Ureter (tissue), 1 donor: ENCODE measurements at places on chromosomes 16 and 17.

- DNase-seq, result no peak
These were observed 36.3 kb downstream of the MARF1 start for GRCh38 chr16:15606518-15607220.

DNA sequence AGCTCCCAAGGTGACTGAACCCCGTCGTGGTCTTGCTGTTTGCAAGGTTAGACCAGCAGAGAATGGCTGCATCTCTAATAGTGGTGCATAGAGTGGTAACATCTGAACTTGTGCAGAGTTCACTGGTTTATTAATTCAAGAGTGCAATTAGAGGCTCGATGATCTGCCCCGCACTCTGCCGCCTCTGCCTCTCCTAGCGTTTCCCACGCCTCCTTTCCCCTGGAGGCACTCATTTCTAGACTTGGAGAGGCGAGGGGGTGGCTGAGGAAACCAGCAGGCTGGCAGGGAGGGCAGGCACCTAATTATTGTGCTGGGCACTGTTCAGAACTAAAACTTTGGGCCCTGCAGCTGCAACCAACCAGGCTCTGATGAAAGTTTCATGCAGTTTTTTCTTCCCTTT lies 363.5 kb upstream of the EEF2KMT start:
- no peak for DNase-seq

DNA sequence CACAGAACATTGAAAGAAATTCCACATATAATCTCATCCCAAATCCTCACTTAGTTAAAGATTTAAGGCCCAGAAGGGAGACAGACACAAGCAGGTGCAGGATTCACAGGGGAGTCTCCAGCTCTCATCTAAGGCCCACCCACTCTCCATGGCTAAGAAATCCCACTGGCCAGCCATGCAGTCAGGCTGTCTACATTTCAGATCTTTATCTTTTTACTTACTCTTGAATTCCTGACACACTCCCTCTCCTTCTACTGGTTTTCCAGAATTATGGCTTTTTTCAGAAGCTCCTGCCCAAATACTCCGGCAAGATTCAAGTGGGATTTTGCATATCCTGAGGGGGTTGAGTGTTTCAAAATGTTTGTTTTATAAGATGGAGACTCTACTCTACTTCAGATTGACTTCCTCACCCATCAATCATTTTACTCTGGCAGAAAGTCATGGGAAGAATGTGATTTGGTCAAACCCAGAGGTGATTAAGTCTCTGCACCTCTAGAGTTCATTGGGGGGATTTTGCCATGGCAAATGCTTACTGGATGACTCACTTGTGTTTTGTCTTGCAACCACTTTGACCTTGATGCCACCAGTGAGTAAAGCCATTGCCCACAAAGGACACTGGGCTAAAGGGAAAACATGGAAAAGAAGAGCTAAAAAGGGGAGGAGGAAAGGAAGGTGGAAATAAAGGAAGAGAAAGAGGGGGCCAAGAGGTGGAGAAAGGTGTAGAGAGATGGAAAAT lies 688.8 kb upstream of the SALL1 start:
- no peak for DNase-seq

DNA sequence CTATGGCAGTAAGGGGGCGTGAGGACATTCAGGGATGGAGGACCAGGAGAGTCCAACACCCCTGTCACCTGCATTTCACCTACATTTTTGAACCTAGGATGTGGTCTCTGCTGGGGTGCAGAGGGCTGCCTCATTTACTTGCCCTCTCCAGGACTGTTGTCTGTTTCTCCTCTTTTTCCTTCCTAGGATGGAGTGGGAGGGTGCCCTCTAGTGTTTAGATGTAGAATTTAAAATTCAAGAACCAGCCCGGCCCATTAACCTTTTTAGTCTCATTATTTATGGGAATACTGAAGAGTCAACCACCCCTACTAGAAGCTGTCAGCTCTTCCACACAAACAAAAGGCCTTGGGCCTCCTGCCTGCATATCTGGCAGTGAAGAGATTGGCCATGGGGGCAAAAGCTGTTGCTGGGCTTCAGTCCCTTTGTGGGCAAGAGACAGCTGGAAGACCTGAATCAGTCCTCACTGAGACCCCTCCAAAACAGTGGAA lies 2.5 kb upstream of the STARD3 start:
- DNase-seq, result no peak

- no peak for DNase-seq
These were observed 65.3 kb downstream of the RMI2 start for GRCh38 chr16:11410376-11411058.

DNA sequence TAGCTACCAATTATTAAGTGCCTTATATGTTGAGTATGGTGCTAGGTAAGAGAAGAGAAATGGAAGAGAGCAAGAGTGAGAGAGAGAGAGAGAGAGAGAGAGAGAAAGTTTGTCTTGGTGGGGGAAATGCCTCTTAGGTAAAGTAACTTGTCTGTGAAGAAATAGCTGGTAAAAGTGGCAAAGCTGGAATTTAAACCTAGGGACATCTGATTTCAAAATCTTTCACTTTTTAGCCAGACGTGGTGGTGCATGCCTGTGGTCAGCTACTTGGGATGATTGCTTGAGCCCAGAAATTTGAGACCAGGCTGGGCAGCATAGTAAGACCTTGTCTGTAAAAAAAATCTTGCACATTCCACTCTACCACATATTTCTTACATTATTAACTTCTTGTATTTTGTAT lies 23.0 kb upstream of the CDR2 start:
- DNase-seq, result no peak

DNA sequence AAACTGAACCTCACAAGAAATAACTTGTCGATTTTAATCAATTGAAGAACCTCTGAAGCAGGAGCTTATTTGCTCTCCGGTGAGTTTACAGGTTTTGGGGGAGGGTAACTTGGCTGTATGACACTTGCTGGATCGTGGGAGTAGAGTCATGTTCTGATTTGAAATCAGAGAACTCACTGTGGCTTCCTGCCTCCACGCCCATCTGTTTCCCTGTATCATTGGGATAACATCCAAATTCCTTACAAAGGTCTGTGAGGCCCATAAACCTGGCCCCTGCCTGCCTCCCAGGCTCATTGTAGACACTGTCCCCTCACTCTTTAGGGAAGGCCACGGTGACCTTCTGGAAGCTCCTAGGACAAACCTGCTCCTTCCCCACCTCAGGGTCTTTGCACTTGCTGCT lies 48.3 kb downstream of the C17orf67 start:
- no peak for DNase-seq

GRCh38 chr16:86857807-86858206 lies 279.5 kb downstream of the FOXL1 start:
- DNase-seq, result no peak

GRCh38 chr16:83343935-83344366 lies 463.8 kb upstream of the HSBP1 start:
- no peak for DNase-seq

DNA sequence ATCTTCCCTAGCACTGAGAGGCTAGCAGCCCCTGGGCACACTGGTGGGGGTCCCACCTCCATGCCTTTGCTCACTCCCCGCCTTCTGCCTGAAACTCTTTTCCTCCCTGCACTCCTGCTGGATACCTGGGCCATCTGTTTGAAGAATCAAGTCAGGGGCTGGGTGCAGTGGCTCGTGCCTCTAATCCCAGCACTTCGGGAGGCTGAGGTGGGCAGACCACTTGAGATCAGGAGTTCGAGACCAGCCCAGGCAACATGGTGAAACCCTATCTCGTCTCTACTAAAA lies 15.7 kb downstream of the FOXJ1 start:
- no peak for DNase-seq

DNA sequence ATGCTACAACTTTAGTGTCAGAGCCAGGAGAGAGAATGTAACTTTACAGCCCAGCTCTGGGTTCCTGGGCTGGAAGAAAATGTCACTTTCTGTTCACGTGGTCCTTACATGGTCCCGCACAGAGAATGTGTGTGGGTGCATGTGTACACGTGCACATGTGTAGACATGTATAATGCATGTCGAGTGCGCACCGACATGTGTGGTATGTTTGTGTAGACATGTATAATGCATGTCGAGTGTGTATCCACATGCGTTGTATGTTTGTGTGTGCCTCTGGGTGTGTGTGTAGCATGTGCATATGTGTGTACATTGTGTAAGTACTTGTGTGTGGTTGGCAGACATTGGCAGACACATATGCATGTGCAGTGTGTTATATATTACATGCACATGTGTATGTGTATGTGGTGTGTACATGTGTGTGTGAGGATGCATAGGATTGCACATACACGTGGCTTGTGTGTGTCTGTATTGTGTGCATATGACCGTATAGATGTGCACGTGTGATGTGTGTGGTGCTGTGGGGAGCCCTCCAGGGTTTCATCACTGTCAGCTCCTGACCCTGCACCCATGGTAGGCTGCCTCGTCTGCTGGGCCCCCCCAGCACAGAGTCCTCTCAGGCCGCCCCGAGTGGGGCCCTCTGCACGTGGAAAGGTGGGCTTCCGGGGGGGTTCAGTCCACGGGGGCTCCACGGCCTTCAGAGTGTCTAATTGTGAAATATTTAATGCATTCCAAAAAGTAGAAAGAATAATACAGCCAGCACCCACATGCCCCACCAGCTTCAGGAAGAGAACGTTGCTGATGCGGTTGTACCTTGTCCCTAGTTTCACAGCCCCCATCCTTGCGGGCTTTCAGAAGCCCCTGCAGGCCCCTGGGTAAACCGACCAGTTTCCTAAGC lies 214.2 kb upstream of the GSE1 start:
- DNase-seq, result peak; percentile 29

GRCh38 chr16:23379707-23380106 lies 73.3 kb downstream of the COG7 start:
- DNase-seq, result no peak

- DNase-seq, result no peak
These were observed 7.9 kb downstream of the SLC5A10 start for GRCh38 chr17:18959845-18960240.
